ENCODE measurements at places on chromosomes 1 and 21.

DNA sequence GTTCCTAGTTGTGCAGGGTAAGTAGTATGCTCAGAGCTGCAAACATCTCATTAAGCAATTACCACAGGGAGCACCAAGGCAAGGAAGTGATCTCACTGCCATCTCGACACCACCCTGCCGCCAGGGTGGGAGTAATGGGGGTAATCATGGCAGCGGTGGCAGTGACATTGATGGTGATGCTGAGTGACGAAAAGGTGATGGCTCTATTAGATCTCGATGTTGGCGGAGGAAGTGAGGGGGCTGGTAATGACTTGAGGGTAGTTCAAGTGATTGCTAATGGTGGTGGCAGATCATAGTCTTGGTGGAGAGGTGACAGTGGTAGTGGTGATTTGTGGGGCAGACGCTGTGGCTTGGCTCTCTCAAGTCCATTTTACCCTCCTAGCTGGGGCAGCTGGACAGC lies 25.4 kb upstream of the TENT5B start:
- DNase-seq = no peak

DNA sequence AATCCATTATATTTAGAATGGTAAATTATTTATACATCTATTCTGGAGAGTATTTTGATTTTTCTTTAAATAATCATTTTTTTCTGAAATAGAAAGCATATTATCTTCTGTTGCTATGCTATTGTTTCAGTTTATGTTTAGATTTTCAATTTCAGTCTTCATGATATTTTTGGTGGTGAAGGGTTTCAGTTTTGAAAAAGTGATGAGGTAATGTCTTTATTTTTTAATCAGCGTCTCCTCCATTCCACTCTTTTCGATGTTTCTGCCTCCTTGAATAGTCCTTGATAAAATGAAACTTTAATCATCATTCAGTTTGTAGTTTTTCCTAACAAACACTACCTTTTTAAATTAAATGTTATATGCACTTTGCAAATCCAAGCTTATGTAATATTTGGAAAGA lies 428.6 kb downstream of the PTPRC start:
- no peak for DNase-seq

- DNase-seq = no peak
These were observed 9.9 kb upstream of the ARF1 start for GRCh38 chr1:228072658-228073043.

DNA sequence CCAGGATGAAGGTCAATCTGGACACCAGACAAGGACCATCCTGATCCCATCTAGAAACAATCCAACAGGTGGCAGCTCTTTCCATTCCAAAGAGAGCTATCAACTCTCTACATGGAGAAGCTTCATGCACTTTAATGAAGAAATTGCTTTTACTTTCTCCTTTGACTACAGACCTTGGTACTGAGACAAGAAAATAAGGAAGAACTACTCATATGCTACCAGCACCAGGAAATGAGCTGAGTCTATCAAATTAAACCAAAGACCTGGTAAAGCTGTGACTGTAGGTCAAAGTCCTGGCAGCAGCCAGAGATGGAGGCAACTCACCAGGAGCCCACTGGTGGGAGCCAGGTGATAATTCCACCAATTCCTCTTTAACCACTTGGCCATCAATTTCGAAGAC lies 64.3 kb upstream of the LRRC8B start:
- DNase-seq = no peak

DNA sequence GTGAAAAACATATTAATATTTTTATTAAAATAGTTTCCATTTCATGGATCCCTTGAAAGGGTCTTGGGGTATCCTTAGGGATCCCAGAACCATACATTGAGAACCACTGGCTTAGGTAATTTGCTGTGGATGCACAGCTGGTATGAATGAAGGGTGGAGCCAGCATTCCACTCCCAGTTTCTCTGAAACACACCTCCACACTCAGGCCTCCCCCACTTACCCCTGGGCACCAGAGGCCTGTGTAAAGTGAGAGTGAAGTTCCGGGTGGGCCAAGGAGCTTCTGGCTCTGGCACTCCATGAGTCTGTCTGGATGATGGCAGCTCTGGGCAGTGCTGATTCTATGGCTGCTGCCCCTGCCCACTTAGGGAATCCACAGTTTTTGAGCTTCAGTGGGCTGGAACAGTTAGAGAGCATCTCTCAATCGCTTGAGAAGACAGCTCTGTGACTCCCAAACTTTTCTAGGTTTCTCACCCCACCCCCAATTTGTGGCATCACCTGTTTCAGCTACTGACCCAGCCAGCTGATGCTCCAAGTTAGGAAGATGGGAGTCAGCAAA lies 57.8 kb upstream of the CD1D start:
- no peak for DNase-seq

- no peak for DNase-seq
These were observed 390.5 kb downstream of the ST6GALNAC3 start for GRCh38 chr1:76465030-76465429.

DNA sequence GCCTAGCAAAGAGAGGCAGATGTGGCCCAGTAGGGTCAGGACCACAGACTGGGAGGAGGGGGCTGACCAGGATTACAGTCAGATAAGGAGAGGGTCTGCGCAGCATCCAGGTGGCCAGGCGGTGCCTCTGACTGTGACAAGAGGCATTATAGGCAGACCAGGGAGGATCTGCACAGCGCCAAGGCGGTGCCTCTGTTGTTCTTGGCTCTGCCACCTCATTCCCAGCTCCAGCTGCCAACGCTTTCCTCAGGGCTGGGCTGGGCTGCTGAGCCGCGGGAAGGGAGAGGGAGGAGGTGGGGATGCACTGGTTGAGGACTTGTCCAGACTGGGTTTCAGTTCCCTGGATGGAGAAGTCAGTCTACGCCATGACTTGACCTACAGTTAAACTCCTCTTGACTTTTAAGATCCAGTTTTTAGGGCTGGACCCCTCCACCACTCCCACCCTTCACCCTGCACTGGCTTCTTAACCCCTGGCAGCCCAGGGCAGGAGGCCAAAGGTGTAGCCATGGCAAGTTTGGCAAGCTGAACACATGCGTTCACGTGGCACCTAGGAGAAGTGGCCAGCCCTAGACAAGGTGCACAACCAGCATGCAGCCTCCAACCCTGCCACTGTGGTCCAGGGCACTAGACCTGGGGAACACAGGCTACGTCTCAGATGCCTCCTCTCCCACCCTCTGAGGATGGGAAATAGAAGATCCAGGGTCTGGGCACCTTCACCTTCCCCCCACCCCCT lies 4.5 kb upstream of the CRABP2 start:
- DNase-seq = peak; percentile 64

DNA sequence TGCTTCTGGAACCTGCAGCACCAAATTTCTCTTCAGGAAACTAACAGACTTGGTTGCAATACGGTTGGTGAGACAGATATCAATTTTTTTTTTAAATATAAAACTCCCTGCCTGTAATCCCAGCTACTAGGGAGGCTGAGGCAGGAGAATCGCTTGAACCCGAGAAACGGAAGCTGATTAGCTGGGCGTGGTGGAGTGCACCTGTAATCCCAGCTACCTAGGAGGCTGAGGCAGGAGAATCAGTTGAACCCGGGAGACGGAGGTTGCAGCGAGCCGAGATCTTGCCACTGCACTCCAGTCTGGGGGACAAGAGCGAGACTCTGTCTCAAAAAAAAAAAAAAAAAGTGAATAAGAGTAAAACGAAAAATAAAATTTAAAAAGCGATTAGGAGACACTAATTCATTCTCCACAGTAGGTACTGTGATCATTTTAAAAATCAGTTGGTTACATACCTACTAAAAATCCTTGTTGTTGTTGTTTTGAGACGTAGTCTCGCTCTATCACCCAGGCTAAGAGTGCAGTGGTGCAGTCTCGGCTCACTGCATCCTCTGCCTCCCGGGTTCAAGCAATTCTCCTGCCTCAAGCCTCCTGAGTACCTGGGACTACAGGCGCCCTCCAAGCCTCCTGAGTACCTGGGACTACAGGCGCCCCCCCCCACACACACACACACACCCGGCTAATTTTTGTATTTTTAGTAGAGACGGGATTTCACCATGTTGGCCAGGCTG lies 796 bp upstream of the RBM8A start:
- no peak for DNase-seq

DNA sequence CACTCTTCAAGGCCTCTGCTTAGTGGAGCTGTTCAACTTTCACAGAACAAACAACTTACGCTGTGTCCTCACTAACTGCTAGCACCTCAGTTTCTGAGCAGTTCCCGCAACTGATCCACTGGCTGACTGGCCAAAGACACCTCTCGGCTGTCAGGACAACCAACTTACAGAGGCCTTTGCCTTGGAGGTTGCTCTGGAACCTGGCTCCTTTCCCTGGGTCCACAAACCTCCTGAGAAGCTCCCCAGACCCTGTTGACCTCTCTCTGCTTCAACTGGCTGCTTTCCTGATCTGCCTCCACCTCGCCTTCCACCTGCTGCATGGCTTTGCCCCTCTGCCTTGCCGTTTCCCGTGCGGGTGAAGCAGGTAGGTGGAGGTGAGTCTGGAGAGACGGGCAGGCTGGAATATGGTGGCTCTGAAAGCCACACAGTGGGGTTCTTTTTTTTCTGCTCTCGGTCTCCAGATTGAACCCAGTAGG lies 13.0 kb downstream of the BTBD19 start:
- DNase-seq = no peak

- DNase-seq = no peak
These were observed 31.8 kb downstream of the NTNG1 start for GRCh38 chr1:107172450-107173170.

- no peak for DNase-seq
These were observed 37.7 kb downstream of the ODR4 start for GRCh38 chr1:186413319-186413718.

DNA sequence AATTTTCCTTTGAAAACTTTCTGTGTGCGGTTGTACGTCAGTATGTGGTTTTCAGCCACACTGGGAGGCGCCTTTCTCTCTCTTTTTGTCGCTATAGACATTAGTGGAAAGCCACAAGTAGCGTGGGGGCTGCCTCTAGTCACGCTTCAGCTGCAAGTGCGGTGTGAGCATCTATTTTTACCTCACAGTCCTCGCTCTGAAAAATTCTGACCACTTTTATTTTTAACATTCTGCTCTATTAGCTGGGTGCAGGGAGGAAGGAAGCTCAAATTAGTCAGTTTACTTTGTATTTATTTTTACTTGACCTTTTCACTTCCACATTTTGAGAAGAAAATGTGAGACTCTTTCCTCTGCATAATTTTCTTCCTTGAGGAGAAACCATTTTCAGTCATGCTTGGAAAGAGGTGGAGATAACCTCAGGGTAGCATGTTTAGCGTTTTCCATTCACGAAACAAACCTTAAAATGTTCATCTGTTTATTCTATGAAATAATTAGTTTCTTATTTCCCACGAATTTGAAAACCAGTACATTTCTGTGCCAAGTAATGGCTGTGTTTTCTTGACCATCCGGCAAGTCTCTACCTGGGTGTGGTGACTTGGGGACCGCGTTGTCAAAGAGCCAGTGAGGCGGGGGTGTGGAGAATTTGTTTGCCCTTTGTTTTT lies 35.6 kb downstream of the ADARB1 start:
- no peak for DNase-seq

GRCh38 chr1:6273380-6273891 lies 12.5 kb upstream of the GPR153 start:
- DNase-seq = peak; percentile 74

DNA sequence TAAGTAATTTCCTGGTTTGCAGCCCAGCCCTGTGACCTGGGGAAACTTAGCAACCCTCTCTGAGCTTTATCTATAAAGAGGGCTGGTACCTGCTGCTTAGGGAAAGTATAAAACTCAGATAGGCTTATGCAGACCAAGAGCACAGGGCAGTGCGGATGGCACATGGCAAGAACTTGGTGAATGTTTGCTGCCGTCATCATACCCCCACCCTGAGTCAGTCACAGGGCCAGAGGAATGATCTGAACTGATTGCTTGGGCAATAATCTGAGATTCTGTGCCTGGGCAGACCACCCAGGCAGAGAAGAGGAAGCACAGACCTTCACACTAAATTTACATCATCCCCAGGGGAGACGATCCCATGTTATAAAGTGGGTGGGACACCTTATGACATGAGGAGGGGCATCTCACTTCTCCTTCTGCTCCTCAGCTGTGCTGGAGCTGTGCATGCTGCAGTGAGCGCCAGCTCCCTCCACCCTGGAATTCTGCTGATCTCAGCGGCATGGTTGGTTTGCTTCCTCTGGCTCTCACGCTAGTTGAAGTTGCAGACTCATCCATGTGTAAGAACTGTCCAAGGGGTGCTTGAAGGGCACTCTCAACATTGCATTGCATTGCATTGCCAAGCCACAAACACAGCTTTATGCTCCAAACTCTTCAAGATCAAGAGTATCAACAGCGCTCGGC lies 197.1 kb downstream of the AJAP1 start:
- no peak for DNase-seq

- peak; percentile 27 for DNase-seq
These were observed 4.3 kb downstream of the RUSC1 start for GRCh38 chr1:155324717-155325602.

GRCh38 chr1:91712393-91712792 lies 173.6 kb downstream of the TGFBR3 start:
- DNase-seq = no peak

DNA sequence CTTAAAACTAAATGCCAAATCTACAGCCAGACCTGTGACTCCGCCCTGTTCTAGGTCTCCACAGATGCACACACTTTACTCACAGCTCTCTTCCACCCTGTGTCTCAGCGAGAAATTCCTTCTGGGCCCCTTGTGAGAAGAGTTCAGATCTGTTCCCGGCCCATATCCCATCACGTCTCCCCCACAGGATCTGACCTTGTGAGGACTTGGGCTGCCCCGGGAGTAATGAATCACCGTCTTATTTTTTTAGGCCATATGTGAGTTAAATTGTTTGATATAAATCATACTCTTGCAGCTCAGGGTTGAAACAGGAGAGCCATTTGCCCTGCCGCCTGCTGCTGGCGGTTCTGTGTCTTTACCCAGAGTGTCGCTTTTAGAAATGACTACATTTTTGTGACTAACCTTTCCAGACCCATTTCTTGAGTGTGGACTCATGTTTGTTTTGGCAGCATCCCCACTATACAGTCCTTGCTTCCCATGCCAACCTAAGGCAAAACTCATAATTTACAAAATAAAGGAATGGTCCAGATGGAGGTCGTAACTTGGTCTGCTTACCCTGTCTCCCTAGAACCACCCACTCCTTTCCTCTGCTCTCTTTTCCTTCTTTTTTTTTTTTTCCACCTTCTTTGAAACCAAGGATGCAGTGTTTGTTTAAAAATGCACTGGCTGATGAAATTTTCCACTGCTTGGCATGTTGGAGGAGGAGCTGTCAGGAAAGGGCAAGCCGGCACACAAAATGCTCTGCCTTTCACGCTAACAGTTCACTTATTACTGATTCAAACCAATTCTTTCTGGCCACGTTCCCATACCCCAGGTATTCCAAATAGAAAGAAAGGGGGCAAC lies 98.0 kb upstream of the C1orf105 start:
- DNase-seq = no peak

- DNase-seq = no peak
These were observed 31.4 kb downstream of the SLC30A7 start for GRCh38 chr1:100927276-100927675.
